ENCODE measurements at places on chromosomes 12 and 14. TPM values are rescaled to one million over a fixed set of nuclear protein-coding genes. Genes with fewer than 3 reads are reported as not detected.

PEBP1 gene
- 198 TPM for total RNA-seq

LIN7A gene
- total RNA-seq: 36.6 TPM

PLXNC1 gene
- 1.5 TPM for total RNA-seq

NAB2 gene
- total RNA-seq: 49.6 TPM

APOF gene
- not detected for total RNA-seq
